ENCODE measurements at places on chromosomes 6 and 20.

- H3K4me1 ChIP-seq: no peaks in the 10 kb centered on the region
- no peaks in the 10 kb centered on the region for H3K36me3 ChIP-seq
- H3K4me3 ChIP-seq: no peak overlapping the region
- no peaks in the 10 kb centered on the region for H3K27me3 ChIP-seq
Measured at GRCh38 chr6:88142297-88142668, 23.9 kb downstream of the CNR1 start.

DNA sequence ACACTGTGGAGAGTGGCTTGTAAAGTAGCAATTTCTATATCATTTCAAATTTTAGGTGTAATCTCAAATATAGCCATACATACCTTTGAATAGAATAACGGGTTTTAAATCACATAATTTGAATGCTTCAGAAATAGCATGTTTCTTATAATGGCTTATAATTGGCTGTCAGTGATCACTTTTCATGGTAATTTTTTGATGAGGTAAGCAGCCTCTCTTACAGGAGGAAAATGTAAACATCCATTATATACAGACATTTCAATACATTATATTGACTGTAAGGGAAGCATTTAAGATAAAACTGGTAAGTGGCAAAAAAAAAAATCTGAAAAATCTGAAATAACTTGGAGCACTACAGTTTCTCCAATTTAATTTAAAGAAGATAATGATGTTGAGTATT, 67.8 kb upstream of the PHACTR2 start:
- H3K27me3 ChIP-seq: no peaks in the 10 kb centered on the region
- H3K36me3 ChIP-seq: no peaks in the 10 kb centered on the region
- no peaks in the 10 kb centered on the region for H3K4me1 ChIP-seq
- H3K4me3 ChIP-seq: no peak overlapping the region
- no peak for DNase-seq

DNA sequence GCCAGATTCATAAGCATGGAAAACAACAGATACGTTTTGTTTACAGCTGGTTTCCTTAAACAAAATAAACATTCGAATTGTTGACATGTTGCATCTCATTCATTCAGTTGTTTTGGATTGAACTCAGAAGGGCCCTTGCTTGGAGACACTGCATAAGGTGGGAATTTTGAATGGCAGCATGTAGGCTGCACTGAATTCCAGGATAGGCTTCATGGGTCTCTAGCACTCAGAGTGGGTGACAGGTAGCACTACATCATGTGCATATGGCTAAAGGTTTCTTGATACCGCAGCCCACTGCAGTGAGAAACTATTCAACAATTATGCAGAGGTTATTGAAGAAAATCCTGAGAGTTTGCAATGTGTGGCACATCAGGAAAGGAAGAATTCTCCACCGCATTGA, 1.6 kb downstream of the BEND6 start:
- H3K27ac ChIP-seq: no peak overlapping the region
- no peak overlapping the region for H3K4me3 ChIP-seq
- no peaks in the 10 kb centered on the region for H3K36me3 ChIP-seq
- H3K4me1 ChIP-seq: no peaks in the 10 kb centered on the region

GRCh38 chr6:30913721-30914075, 340 bp upstream of the VARS2 start:
- H3K36me3 ChIP-seq: no peaks in the 10 kb centered on the region
- H3K4me3 ChIP-seq: peak overlapping the region; percentile 73
- H3K4me1 ChIP-seq: no peaks in the 10 kb centered on the region
- peak overlapping the region; percentile 92 for H3K27ac ChIP-seq

All from tibial nerve (tissue), 4 donors.